ENCODE measurements at places on chromosomes 5 and 9.

DNA sequence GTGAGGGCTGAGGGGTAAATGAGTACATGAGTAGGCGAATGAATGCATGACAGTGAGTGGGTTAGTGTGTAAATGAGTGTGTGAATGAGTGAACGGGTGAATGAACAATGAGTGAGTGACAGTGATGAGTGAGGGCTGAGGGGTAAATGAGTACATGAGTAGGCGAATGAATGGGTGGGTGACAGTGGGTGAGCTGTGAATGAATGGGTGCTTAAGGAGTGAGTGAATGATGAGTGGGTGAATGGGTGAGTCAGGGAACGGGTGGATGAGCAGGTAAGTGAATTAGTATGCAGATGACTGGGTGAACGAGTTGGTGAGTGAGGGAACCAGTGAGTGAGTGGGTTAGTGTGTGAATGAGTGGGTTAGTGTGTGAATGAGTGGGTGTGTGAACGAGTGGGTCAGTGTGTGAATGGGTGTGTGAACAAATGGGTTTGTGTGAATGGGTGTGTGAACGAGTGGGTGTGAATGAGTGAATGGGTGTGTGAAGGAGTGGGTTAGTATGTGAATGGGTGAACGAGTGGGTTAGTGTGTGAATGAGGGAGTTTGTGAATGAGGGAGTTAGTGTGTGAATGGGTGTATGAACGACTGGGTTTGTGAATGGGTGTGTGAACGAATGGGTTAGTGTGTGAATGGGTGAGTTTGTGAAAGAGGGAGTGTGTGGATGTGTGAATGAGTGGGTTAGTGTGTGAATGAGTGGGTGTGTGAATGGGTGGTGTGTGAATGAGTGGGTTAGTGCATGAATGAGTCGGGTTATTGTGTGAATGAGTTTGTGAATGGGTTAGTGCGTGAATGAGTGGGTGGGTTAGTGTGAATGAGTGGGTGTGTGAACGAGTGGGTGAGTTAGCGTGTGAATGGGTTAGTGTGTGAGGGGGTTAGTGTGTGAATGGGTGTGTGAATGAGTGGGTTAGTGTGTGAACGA is 32.9 kb downstream of the NKD2 start:
- no peak for DNase-seq
- H3K36me3 ChIP-seq, result no peaks in the 10 kb centered on the region
- no peaks in the 10 kb centered on the region for H3K27me3 ChIP-seq

DNA sequence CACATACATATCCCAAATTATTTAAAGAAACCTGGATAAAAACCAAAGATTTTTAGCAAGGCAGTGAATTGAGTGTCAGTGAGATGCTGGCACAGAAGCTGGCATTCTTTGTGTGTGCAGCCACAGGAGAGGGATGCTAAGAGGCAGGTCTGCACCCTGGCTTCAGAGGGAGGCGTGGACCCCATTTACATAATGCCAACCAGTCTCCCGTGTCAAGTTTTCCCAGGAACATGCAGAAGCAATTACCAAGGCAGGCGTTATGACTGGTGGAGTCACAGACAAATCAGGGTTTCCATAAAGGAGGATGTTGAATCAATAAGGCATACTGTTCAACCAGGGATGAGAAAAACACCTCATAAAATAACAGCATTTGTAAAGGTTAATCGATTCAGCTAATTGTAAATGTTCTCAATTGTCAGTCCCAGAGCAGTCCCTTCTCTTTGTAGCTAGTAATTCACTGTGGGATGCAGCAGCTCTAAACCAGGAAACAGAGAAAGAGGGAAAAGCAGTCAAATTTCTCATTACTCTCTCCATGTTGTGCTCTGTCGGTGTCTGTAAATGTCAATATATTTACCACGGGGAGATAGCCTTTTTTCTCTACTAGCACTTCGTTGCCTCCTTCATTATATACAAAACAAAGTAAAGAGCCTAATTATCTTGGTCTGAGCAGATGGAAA is 452.4 kb upstream of the GRAMD2B start:
- H3K36me3 ChIP-seq, result no peaks in the 10 kb centered on the region
- no peaks in the 10 kb centered on the region for H3K27me3 ChIP-seq
- H3K27ac ChIP-seq, result no peak overlapping the region
- DNase-seq, result no peak

GRCh38 chr9:121889990-121890563 is 203.0 kb downstream of the TTLL11 start:
- H3K27me3 ChIP-seq, result no peaks in the 10 kb centered on the region
- no peaks in the 10 kb centered on the region for H3K4me1 ChIP-seq
- H3K36me3 ChIP-seq, result peaks cover 9% of the 10 kb centered on the region
- H3K4me3 ChIP-seq, result no peak overlapping the region
- DNase-seq, result no peak
- no peak overlapping the region for H3K27ac ChIP-seq

- no peak for DNase-seq
- no peaks in the 10 kb centered on the region for H3K36me3 ChIP-seq
- no peaks in the 10 kb centered on the region for H3K4me1 ChIP-seq
- H3K4me3 ChIP-seq, result no peak overlapping the region
- no peaks in the 10 kb centered on the region for H3K27me3 ChIP-seq
- H3K27ac ChIP-seq, result no peak overlapping the region
These were observed 63.0 kb downstream of the PBX3 start for GRCh38 chr9:125810161-125810560.

DNA sequence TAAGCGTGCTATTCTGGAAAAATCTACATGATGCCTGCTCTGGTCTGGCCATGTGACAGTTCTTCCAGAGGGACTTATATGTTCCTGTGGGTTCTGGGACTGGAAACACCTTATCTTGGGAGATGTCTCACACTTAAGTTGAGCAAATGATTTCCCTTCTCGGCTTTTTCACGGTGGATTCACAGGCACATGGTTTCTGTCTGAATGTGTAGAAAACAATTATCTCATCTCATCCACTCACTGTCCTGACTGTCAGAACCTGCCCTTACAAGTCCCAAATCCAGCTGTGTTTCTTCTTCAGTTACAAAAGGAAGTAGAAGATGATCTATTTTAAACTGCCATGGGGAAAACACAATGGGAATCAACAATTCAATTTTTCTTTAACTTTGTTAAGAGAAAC is 184.0 kb downstream of the SYK start:
- no peak overlapping the region for H3K27ac ChIP-seq
- no peaks in the 10 kb centered on the region for H3K27me3 ChIP-seq
- no peaks in the 10 kb centered on the region for H3K36me3 ChIP-seq
- no peak for DNase-seq

DNA sequence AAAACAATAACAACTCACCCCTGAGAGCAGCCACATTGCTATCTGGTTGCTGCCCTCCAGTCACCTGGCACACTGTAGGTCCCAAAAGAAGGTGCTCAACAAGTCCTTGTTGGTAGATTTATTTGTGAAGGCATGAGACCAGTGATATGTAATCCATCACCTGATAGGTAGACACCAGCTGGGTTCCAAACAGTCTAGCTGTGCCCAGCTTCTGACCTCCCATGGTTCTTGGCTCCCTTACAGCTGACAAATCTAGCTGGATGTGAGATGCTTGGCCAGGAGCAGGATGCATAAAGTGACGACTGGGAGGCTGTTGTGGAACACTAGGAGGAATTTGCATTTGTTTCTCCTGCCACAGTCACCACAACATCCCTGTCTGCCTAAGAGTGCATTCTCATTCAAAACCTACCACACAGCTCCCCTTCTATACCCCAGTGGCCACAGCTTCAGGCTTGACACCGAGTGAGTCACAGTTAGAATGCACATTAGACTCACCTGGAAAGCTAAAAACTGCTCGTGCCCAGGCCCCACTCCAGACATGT is 7.8 kb upstream of the VLDLR start:
- H3K36me3 ChIP-seq, result no peaks in the 10 kb centered on the region
- no peaks in the 10 kb centered on the region for H3K4me1 ChIP-seq
- H3K4me3 ChIP-seq, result no peak overlapping the region
- no peak for DNase-seq

DNA sequence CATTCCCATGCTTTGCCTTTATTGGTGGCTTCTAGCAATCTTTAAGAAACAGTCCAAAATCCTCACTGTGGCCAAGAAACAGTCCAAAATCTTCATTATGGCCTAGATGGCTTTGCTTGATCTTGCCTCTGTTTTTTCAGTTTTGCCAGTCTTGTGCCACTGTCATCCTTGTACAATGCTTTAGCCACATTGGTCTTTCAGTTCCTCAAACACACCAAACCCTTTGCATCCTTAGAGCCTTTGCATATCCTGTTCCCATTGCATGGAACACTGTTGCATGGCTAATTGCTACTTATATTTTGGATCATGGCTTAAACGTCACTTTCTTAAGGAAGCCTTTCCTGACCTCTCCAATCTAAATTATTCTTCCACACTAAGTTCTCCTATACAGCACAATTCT is 22.1 kb downstream of the MRRF start:
- no peaks in the 10 kb centered on the region for H3K27me3 ChIP-seq
- no peak overlapping the region for H3K27ac ChIP-seq
- H3K4me3 ChIP-seq, result no peak overlapping the region
- peaks cover 40% of the 10 kb centered on the region for H3K36me3 ChIP-seq

DNA sequence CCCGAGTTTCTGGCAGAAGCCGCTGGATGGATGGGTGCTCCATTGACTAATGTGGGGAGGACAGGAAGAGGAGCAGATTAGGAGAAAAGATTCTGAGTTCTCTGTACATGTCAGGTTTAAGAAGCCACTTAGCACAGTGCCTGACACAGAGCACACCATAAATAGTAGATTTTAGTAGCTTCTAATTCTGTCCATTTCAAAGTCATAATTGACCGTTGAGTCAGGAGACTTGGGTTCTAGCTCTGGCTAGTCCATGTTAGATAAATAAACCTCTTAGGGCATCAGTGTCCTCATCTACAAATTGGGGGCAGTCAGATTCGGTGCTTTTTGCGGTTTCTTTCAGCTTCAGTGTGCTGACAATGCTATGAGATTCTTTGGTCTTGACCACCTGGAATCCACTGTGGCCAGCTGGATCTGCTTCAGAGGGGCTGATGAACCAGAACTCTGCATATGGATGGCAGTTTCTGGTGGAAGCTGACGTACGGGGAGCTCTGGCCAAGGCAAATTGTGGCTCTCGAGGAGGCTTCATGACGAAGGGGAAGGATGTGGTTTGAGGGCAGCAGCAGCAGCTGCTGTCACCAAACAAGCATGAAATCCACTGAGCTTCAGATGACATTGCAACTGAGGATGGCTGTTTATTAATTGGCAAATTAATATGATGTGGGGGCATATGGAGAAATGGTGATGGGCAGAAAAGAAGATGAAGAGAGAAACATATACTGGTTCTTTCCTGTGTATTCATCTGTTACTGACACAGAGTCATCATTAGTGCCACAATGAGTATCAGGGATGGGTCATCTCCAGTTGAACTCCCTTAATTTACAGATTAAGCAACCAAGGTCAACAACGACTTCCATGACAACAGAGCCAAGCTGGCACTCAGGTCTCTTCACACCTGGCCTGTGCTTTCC is 134.4 kb downstream of the AOPEP start:
- H3K27me3 ChIP-seq, result no peaks in the 10 kb centered on the region
- no peaks in the 10 kb centered on the region for H3K36me3 ChIP-seq
- no peak for DNase-seq

DNA sequence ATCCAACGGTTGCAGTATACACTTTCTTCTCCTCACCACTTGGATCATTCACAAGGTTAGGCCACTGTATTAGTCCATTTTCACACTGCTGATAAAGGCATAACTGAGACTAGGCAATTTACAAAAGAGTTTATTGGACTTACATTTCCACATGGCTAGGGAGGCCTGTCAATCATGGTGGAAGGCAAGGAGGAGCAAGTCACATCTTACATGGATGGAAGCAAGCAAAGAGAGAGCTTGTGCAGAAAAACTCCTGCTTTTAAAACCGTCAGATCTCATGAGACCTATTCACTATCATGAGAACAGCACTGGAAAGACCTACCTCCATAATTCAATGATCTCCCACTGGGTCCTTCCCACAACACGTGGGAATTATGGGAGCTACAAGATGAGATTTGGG is 81.8 kb upstream of the DAP start:
- H3K4me3 ChIP-seq, result no peak overlapping the region
- no peaks in the 10 kb centered on the region for H3K27me3 ChIP-seq
- no peaks in the 10 kb centered on the region for H3K4me1 ChIP-seq
- H3K36me3 ChIP-seq, result no peaks in the 10 kb centered on the region

DNA sequence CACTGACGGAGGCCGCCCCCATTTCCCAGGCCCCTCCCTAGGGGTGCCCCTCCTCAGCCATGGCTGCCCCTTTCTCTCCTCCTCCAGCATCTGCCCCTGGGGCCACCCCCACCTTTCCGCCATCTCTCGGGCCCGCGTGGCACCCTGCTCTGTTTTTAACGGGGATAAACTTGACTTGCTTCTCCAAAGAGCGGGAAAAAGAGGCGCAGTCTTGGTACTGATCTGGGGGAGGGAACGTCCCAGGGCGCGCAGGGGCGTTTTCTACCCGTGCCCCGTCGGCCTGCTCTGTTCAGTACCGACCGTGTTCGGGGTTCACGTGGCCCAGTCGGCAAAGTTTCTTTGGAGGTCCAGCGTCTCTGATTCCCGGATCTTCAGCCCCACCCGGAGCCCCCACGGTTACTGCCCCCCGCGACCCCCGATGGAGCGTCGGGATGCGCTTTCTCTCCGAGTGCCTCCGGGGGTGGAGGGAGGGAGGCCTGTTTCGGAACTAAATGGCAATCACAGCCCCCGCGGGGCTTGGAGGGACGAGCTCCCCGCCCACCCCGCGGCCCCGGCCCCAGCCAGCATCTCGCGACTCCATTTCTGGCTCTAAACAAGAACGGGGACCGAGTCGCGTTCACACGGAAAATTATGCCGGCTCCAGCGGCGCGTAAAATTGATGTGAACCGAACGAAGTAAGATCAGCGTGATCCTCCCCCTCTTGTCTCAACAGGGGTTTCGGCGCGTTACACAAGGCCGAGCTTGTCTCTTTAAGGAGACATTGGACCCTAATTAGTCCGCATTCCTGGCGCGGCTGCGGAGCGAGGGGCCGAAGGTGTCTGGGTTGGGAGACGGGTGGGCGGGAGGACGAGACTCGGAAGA is 1.1 kb upstream of the TLE4 start:
- H3K27ac ChIP-seq, result peak overlapping the region; percentile 72
- DNase-seq, result peak; percentile 68
- H3K27me3 ChIP-seq, result no peaks in the 10 kb centered on the region
- H3K36me3 ChIP-seq, result no peaks in the 10 kb centered on the region
- H3K4me1 ChIP-seq, result peaks cover 11% of the 10 kb centered on the region
- H3K4me3 ChIP-seq, result peak overlapping the region; percentile 90

- no peaks in the 10 kb centered on the region for H3K27me3 ChIP-seq
- DNase-seq, result no peak
- H3K4me3 ChIP-seq, result no peak overlapping the region
- H3K27ac ChIP-seq, result no peak overlapping the region
These were observed 640.7 kb upstream of the ST8SIA4 start for GRCh38 chr5:101543780-101544179.

GRCh38 chr5:50684721-50685120 is 18.3 kb downstream of the PARP8 start:
- DNase-seq, result no peak
- H3K27ac ChIP-seq, result peak overlapping the region; percentile 10
- H3K27me3 ChIP-seq, result no peaks in the 10 kb centered on the region
- H3K4me3 ChIP-seq, result no peak overlapping the region
- H3K4me1 ChIP-seq, result peaks cover 15% of the 10 kb centered on the region
- H3K36me3 ChIP-seq, result no peaks in the 10 kb centered on the region

All from tibial artery (tissue), 4 donors.